ENCODE measurements at places on chromosomes 3 and 15.

- DNase-seq, result no peak
These were observed 466.9 kb downstream of the NAALADL2 start for GRCh38 chr3:175326041-175326440.

DNA sequence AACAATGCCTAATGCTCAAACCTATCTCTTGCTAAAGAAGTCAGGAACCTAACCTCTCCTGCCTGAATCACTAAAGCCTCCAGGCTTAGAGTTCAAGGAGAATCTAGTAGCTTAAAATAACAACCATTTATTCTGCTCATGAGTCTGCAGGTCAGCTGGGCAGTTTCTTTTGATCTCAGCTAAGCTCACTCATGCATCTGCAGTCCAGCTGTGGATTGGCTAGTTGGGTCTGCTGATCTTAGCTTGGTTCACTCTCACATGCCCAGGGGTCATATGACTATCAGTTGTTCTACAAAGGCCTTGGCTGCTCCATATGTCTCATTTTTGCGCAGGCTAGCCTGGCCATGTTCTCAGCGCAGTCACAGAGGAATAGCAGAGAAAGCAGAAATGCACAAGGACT, 109.2 kb upstream of the STT3B start:
- DNase-seq, result no peak

GRCh38 chr3:186221760-186222378, 113.0 kb upstream of the ETV5 start:
- DNase-seq, result no peak

DNA sequence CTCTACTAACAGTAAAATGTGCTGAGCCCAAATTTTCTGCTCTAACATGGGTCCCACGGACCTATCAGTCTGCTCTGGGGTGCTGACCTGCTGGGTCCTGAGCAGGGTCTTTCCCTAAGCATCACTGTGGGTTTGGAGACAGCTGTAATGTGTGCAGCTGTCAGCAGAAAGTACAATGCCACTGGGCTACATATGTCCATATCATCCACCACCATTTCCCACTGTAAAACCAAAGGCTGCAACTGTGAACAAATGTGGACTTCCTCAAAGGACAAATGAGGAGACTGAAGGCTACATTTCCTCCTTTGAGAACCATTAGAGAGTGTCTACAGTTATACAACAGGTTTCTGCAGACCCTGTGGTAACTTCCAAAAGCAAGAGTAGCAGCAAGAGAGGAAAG, 33.8 kb upstream of the IP6K2 start:
- no peak for DNase-seq

- DNase-seq, result no peak
These were observed 246.5 kb downstream of the LRRN1 start for GRCh38 chr3:4045756-4046155.

DNA sequence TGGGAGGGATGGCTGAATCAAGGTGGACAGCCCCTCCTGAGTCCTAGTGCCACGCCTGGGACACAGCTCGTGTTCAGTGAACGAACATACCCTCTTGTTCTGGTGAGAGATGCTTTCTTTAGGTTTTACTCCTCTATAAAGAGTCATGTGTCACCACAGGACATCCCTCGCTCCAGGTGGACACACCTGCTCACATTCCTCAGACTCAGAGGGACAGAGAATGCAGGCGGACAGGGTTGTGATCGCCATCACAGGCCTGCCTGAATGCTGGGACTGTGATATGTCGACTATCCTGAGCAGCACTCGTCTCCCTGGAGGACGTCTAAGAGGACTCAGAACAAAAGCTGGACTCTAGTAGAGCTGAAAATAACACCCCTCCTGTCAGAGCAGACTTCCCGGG, 96.4 kb upstream of the SNRPA1 start:
- DNase-seq, result no peak

DNA sequence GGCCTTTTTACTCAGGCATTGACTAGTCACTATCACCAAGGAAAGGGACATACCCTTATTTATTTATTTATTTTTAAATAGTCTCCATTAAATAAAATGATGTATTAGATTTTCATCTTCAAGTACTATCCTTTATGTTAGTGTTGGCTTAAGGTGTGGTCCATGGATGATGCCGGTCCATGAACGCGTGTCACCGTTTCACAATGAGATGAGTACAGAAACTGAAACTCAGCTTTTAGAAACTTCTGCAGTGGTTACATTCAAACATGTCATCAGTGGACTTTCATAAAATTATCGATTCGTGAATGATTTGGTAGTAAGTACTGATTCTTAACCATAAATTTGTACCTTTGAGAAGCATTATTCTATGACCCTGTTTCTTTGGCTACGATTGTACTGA, 166.6 kb downstream of the SATB1 start:
- no peak for DNase-seq

DNA sequence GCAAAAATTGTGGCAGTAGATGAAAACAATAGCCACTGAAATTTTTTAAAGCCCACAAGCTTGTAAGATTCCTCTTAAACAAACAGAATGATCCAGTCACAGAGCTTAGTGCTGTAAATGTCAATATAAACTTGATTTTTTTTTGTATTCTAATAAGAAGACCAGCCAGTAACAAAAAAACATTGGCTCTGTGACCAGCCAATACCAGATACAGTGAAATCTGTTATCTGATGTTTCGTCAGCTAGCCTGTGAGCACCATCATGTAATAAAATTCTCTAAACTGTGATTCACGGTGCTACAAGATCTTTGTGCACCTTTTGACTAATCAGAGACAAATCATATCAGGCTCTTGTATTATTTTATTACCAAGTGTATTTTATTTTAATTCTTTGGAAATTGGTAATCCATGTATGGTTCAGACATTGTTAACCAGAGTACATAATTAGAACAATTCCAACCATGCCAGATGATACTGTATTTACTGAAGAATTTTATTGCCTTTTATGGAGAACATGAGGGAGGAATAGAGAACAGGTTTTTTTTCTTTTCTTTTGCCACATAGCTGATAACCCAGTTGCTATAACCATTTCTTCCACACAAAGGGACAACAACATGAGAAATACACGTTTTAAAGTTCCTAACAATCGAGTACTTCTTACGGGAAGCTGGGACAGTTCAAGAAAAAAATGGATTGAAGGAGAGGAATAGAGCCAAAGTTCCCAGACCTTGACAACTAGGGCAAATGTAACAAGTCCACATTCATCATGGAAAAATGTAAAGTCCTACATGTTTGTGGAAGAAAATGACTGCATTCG, 71.9 kb downstream of the FILIP1L start:
- DNase-seq, result no peak

GRCh38 chr3:45113625-45114050, 32.5 kb downstream of the CDCP1 start:
- no peak for DNase-seq
